Nucleus accumbens (tissue), 56 donors: ENCODE measurements at places on chromosomes 6 and 20.

DNA sequence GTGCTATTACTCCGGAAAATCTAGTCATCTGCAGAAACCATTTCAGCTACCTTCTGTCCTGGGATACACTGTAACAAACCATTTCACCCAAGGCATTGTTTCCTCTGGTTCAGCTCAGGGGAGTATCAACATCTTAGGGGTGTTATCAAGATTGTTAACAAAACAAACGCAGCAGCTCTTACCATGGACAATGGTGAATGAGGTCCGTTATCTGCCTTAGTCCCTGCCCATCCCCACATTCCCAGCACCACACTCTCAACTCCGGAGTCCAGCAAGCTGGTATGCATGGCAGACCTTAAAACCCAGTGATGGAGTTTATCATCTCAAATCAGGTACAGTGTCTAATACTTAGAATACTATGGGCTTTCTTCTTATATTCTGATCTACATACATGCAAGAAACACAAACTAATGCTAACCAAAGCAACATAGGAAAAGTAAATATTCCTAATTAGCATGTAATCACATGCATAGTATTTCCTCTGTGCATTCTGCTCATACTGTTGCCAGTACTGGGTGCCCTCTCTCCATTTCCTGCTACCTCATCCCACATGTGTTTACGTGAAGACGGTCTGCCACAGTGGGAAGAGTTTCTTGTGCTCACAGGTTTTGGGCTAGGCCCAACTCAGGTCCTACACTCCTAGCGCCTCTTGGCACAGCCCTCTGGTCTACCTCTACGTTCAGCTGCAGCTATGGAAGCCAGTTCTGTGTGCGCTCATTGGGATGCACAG is 123.9 kb downstream of the DTNBP1 start:
- no peak for DNase-seq

GRCh38 chr6:149450679-149451375 is 34.0 kb downstream of the ZC3H12D start:
- no peak for DNase-seq

GRCh38 chr20:36929290-36929689 is 22.2 kb downstream of the SAMHD1 start:
- no peak for DNase-seq

DNA sequence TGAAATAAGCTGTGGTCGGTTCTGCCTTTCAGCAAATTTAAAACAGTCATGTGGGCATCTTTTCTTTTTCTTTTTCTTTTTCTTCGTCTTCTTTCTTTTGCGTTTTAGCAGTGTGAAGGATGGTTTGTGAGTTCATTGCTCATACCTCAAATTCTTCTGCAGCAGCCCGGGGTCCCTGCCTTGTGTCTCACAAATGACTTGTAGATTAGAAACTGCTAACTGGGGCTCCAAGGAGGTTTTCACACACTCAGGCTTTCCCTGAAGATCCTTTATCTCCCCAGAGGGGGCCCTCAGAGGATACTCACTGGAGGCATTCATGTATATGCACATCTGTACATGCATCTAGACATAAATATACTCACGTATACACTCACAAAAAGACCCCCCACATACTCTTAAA is 1.7 kb downstream of the SMOC2 start:
- no peak for DNase-seq

- no peak for DNase-seq
These were observed 36.5 kb downstream of the ZNF217 start for GRCh38 chr20:53557130-53557529.

GRCh38 chr6:41706876-41707564 is 28.4 kb downstream of the TFEB start:
- no peak for DNase-seq

DNA sequence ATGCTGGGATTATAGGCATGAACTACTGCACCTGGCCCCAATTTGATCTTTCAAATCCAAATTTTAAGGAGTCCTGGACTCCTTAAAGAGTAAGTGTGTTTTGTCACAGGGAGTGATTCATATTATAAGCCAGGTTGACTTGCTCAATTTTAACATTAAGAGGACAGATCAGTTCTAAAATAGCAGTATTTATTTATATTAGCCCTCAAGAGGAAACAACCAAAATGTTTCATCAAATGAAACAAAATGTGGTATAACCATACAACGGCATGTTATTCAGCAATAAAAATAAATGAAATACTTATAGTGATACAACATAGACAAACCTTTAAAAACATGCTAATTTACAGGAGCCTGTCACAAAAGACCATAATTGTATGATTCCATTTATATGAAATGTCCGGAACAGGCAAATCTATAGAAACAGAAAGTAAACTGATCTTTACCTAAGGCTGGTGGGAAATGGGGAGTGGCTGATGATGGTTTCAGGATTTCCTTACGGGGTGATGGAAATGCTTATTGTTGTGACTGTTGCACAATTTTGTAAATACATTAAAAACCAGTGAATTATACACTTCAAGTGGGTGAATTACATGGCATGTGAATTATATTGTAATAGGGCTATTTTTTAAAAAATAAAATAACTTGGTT is 637.4 kb downstream of the MMUT start:
- DNase-seq: no peak

DNA sequence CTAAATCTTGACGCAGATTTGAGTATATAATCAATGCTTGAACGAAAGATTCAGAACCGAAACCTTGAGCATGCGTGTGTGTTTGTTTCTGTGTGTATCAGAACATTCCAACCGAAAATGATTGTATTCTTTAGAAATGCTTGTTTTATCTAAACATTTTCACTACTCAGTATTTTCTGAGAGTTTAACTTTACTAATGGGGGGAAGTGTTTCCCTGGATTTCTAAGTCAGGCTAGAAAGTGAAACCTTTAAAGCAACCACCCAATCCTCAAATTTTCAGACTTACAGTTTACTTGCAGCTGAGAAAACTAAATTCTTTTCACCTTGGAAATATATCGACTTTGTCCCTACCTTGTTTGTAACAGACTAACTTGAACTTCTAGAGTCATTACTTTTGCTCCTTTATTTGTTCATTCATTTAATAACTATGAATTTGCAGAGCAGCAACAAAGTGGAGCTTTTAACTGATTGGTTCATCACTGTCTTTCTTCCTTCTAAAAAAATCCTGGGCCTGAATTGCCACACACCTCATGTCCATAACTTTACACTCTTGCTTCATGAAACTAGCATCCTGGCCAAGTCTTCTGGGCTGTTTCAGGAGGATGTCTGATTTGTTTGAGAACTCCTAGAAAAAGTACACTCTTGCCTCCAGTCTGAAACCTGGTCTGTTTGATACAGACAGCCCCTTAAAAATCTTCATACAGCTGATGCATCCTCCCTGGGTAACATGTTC is 77.8 kb upstream of the XRN2 start:
- no peak for DNase-seq

- DNase-seq: no peak
These were observed 1.9 kb upstream of the VGLL2 start for GRCh38 chr6:117263353-117263927.

DNA sequence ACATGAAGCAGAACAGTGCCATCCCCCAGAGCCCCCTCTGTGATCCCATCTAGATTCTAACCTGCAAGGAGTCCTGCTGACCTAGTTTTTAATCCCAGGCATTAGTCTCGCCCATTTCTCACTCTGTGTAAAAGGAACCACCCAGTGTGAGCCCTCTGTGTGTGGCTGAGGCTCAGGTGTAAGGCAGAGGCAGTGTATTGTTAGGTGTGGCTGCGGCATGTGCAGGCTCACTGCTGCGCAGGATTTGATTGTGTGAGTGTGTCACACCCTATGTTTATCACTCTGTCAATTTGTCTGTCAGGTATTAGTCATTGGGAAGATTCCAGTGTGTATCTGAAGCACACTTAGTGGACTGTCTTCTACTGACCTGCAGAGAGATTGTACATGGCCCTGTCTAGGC is 13.7 kb upstream of the CST8 start:
- DNase-seq: no peak

GRCh38 chr6:79465381-79465780 is 71.8 kb downstream of the LCA5 start:
- no peak for DNase-seq

DNA sequence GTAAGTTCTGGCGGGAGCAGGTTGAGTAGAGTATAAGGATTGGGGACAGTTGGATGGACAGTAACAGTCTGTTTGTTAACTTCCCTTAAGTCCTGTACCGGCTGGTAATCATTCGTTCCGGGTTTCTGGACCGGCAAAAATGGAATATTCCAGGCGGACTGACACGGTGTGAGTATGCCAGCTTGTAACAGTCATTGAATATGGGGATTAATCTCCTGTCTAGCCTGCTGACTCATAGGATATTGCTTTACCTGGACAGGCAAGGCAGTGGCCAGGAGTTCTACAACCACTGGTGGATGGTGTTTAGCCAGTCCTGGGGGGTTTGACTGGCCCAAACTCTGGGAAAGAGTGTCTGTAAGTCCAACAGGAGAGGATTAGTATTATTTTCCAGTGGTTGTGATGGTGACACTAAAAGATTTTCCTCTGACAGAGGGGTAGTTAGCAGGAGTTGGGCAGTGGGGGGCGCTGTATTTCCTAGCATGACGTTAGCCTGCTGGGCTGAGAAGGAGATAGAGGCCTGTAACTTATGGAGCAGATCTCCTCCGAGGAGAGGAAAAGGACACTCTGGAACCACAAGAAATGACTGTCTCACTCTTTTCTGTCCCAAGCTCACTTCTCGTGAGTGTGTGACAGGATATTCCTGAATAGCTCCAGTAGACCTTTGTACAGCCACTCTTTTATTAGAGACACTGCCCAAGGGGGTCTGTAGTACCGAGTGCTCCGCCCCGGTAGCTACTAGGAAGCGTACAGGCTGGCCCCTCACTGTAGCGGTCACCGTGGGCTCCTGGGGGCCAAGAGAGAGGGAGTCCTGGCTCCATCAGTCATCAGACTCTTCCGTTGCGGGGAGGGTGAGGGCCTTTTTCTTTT is 152.2 kb downstream of the TRIM27 start:
- no peak for DNase-seq

DNA sequence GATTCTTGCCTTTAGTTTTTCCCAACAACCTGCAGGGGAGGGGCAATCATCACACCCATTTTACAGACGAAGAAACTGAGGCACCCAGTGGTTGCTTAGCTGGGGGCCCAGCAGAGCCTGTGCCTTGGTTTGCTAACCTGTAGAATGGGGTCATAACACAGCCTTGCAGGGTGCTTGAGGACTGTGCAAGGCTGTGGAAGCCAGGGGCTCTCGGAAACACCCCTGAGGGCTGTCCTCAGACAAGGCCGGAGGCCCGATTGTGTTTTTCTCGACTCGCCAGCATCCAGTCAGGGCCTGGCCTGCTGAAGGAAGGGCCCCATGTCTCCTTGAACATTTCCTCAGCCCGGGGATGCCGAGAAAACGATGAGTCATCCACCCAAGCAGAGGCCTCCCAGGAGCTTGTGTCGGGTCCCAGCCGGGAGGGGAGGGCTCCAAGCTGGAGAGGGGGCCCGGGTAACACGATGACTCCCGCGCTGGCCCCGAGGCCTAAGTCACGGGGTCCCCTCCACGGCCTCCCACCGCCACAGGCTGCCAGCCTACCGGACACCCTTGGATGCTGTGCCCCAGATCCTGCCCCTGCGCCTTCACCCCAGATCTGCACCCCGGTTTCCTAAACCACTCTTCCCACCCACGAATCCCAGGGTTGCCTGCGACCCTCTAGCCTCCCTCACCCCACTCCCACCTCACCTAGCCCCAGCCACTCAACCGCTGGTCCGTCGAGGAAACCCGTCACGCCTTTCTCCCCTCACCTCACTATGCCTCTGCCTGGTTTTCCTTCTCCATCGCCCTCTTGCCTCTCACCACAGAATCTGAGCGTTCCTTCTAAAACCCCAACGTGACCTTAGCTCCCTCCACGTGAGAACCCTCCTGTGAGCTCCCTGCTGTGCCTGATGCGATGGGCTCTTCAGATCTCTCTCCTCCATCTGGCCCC is 10.6 kb downstream of the NOL4L start:
- peak; percentile 28 for DNase-seq

- DNase-seq: no peak
These were observed 364.0 kb upstream of the ARID1B start for GRCh38 chr6:156413154-156413553.

GRCh38 chr6:2109796-2110195 is 135.6 kb downstream of the GMDS start:
- DNase-seq: no peak

DNA sequence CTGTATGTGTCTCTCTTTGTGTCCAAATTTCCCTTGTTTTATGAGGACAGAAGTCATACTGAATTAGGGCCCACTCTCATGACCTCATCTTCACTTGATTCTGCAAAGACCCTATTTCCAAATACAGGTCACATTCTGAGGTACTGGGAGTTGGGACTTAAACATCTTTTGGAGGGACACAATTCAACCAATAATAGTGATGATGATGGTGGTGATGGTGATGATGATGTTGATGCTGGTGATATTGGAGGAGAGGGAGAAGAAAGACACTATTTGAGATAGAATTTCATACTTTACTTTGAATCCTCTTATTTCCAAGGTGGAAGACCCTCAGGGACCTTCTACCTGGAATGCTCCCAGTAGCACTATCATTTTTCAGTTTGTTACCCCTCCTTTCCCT is 21.2 kb upstream of the KCNK5 start:
- DNase-seq: no peak

DNA sequence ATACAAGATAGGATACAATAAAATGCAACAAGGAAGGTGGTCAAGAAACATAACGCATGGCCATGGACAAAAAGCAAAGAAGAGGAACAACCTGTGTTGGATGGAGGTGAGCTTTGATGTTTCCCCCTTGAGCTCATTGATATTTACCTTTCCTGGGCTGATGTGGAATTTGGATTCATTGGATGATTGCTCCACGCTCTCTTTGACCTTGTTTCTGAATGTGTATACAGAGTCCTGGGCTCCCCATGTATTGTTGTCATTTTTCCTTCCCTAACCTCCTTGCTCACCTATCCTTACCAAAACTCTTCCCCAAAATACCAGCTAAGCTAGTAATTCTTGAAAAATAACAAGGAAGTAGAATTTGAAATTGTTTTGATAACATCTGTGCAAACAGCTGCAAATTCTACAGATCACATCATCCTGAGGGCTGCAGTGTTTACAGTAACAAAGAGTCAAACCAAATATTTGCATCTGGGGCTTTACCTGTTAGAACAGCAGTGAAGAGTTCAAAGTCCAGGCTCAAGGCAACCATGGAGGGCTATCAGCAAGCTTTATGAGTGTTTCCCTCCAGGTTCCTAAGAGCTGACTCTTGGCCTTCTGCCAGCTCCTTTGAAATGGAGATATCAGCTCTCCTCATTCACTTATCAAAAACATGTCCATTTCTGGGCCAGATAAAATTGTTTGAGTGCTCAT is 214.3 kb upstream of the MARCKS start:
- DNase-seq: no peak

GRCh38 chr20:38825901-38826625 is 20.6 kb downstream of the PPP1R16B start:
- no peak for DNase-seq

DNA sequence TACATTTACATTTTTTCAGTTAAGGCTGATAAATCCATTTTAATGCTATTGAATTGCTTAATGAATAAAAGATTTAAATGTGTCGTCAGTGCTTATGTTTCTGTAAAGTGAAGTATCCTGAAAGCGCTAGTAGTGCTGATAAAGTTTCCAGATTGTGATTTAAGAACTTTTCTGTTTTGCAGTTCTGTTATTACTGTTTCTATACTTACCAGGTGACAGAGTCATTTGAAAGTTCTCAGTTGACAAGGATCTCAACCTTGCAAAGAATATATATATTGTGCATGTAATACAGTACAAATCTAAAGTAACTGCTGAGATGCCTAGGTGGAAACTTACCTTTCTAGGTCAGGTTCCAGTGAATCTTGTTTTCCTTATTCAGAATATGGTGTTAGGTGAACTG is 201.8 kb downstream of the ARID1B start:
- DNase-seq: no peak

- DNase-seq: no peak
These were observed 76.3 kb downstream of the DTNBP1 start for GRCh38 chr6:15586503-15586902.
